ENCODE measurements at places on chromosomes 12 and 14.

DNA sequence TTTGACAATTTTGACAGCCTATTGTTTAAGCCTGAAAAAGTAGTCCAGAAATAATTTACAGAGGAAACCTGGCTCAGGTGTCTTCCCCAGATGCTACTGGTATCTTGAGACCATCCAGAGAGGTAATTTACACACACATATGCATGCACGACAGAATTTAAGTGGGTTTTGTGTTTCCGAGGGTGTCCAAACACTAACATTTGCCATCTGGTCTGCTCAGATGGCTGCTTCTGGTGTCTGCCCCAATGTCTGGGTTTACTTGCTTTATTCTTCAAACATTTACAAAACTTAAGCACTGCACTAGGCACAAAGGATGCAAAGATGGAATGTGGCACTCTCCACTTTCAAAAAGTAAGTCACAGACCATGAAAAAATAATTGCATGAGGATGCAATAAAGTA, 226.6 kb upstream of the EGLN3 start:
- DNase-seq: no peak

DNA sequence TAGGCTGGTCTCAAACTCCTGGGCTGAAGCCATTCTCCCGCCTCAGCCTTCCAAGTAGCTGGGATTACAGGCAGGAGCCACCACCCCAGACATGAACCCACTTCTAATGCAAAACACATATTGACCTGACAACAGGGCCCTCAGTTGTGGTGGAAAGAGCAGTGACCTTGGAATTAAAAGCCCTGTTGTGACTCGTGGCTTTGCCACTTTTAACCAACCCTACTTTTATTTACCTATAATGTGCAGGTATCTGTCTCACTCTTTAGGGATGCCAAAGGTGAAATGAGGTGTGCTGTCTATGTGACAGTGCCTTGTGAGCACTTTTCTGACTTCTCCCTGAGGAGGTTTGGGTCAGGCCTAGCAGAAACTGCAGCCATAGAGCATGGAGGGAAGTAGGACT, 132.8 kb upstream of the DNM1L start:
- no peak for DNase-seq

GRCh38 chr14:90053044-90053443, 8.8 kb upstream of the KCNK13 start:
- no peak for DNase-seq

DNA sequence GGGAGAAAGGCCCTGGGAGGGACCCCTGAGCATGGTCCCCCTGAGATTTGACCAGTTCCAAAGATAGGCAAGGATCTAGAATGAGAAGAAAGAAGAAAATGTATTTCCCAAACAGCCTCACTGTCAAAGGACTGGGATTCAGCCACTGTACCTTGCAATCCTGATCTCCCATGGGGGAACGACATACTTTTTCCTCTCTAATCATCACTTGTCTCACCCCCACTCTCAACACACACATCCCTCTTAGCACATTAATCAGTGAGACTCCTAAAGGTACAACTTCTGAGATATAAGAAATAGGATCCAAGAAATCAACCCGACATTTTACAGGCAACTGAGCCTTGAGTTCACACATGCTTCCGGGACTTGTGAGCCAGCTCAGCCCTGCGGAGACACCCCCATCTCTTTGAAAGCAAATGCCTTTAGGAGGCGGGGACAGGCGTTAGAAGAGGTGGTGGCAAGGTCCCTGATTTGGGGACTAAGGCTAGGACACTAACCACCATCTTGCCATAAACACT, 1.4 kb downstream of the MAP3K9 start:
- DNase-seq: peak; percentile 20

DNA sequence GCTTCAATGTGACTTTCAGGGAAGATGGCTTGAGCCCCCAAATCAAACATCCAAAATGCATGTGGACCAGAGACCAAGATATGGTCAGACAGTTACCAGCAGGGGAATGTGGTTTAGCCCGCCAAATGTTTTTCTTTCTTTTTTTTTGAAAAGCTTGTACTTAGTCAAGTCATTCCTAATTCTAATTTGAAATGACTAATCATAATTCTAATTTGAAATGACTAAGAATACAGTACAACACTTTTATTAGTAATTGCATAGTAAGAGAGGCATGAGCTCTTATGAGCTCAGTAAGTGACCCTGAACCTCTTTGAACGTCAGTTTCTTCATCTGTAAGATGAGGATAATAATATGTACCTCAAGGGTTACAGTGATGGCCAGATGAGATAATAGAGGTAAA, 72.4 kb downstream of the HECTD4 start:
- no peak for DNase-seq

DNA sequence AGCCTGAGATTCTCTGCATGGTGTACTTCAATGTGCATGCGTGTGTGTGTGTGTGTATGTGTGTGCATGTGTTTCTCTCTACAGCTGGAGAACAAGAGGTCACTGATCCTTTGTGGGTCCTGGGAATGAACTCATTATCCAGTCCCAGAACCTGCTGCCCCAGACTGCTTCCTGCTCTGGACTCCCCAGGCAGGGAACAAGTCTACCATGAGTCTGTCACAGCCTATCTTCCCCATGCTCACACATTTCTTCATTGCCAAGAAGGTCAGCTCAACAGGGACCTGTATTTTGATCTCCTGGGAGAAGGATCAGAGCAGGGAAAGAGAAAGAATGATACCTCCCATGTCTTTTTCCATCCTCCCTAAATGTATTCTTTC, 2.9 kb upstream of the AGAP2 start:
- no peak for DNase-seq

DNA sequence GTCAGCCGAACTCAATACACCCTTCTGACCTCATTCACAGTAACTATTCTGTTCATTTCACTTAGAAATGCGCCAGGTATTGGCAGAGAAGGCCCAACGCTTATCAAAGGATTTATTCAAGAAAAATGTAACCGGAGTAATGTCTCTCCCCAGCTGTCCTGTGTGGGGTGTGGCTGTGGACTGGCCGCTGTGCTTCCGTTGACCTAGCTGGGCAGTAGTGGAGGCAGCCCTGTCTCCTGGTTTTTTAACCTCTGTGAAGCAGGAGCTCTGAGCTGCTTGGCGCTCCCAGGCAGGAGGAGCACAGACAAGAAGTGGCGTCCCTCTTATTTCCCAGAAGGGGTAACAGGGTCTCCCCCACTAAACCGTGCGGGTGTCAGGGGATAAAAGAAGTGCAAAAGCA, 85.2 kb downstream of the ESR2 start:
- no peak for DNase-seq

- DNase-seq: no peak
Observed at GRCh38 chr12:100473716-100474150, at the start of gene NR1H4. NR1H4 (plus strand) TSS chr12:100473866; CDS start chr12:100493324, 19,458 bp downstream.

- DNase-seq: no peak
Observed at GRCh38 chr12:77323788-77324415, 258.5 kb upstream of the E2F7 start.

- no peak for DNase-seq
Observed at GRCh38 chr12:2215709-2216560, 163.1 kb downstream of the CACNA1C start.

DNA sequence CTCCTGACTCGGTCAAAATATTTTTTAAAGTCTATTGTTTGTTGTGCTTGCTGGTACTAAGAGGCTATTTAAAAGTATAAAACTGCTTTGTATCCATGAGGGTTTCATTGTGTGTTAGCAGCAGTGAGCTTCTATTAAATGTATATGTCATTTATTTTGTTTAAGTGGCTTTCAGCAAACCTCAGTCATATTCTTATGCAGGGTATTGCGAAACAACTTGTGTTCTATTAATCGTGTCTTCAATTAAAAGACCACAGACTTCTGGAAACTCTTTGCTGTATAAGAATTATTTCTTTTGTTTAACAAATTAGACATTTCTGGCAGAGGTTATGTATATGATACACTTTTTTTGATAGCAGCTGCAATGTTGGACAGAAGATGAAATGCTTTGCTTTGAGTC, 6.5 kb downstream of the IAPP start:
- no peak for DNase-seq

- no peak for DNase-seq
Observed at GRCh38 chr12:76962099-76962498, 83.3 kb upstream of the CSRP2 start.

DNA sequence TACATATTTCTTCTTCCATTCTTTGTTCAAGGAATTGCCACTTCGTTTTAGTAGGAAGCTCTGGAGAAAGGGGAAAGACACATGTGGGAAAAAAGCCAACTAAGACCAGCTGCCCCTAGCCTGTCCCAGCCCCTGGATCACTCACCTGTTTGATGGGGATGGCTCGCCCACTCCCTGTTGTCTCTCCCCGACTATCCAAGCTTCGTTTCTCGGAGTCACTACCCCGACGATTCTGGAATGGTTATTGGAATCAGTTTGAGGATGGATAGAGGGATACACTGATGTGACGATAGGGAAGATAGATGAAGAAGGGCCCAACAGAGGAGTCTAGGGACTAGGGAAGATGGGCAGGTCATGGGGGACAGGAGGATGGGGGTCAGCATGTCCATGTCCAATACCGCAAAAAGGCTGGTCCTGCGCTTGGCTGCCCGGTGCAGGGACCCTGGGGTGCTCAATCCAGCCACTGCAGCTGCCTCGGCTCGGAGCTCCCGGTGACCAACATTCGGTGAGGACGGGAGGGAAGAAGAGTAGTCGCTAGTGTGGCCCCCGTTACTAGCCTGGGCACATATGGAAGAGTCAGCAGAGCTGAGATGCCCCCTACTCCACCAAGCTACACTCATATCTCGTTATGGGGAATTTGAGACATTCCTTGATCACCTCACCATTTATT, 7.0 kb downstream of the AGAP2 start:
- DNase-seq: no peak

Data from stimulated activated CD4-positive, alpha-beta T cell treated with anti-CD3 and anti-CD28 coated beads, Interleukin-15, amount 100 ng/mL, for 1 hour (primary cell).